CD4-positive, alpha-beta T cell treated with Interleukin-12 subunit alpha and Interleukin-12 subunit beta, for 1 hour (primary cell): ENCODE measurements at places on chromosomes 12 and 14.

DNA sequence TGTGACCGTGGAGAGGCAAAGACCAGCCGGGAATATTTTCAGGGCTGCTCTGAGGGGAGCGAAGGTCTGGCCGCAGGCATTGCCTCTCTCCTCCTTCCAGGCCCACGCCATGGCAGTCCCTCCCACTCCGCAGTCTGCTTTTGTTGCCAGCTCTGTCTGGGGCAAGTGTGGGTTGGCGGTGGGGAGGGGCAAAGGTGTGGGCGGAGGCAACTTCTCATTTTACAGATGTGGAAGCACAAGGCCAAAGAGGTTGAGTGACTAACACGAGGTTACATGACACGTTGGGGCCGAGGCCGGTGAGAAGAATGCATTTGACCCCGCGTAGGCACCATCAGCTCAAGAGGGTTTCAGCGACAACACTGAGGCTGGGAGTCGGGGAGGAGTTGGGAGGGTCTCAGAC lies 6.1 kb upstream of the FAIM2 start:
- DNase-seq = no peak

GRCh38 chr12:90909069-90909770 lies 45.8 kb downstream of the CCER1 start:
- no peak for DNase-seq

DNA sequence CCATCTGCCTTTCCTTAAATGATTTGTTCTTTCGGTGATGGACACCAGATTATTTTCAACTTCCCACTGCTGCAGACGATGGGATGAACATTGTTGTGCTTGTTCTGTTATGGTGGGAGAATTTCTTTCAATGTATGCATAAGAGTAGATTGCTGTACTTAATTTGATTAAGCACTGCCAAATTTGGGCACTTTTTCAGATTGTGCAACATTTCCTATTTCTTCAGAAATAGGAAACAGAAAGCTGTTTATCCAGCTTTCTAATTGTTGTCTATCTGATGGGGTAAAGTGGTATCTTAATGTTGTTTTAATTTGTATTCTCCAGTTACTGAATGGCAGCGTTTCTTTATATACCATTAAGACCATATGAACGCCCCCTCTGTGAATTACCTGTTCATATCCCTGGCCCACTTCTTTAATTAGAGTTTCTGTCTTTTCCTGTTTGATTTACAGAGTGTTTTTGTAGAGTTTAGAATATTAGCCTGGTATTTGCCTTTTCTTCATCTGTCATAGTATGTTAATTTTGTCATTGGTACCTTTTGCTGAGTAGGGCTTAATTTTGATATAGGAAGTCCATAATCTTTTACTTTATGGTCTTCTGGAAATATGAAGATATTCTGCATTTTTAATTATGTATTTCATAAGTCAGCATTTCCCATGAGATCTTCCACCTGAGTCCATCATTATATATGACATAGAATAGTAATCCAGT lies 59.6 kb downstream of the DIP2B start:
- DNase-seq = no peak

DNA sequence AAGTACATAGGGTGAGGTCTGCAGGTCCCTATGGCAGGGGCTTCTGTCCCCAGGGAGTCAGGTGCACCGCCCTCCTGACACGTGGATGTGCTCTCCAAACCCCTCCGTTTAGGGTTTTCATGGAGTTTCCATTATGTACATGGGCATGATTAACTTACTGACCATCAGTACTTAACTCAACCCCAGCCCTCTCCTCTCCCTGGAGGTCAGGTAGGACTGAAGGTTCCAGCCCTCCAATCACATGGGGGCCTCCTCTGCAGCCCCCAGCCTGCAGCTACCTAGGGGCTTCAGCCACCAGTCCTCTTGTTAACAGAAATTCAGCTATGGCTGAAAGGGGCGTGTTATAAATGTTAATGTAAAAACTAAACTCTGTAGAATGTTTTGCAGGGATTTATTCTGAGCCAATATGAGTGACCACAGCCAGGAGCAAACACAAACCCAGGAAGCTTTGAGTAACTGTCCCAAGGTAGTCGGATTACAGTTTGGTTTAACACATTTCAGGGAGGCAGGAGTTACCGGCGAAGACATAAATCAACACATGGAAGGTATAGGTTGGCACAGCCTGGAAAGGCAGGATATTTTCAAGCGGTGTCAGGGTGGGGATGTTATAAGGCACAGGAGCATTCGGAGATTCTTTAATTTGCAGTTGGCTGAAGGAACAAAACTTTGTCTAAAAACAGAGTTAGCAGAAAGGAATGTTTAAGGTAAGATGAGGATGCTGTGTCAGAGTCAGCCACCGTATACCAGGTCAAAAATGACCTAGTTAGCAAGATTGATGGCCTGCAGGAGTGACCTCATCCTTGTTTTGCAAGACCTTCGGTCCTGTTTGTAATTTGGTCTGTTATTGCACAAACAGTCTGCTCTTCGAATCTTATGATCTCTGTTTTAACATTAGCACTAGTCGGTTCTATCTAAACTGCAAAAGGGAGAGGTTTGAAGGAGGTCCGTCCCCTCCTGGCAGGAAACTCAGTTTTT lies 75.2 kb downstream of the TNFAIP2 start:
- no peak for DNase-seq

- DNase-seq = no peak
Observed at GRCh38 chr14:34496007-34496678, 34.1 kb upstream of the SPTSSA start.

DNA sequence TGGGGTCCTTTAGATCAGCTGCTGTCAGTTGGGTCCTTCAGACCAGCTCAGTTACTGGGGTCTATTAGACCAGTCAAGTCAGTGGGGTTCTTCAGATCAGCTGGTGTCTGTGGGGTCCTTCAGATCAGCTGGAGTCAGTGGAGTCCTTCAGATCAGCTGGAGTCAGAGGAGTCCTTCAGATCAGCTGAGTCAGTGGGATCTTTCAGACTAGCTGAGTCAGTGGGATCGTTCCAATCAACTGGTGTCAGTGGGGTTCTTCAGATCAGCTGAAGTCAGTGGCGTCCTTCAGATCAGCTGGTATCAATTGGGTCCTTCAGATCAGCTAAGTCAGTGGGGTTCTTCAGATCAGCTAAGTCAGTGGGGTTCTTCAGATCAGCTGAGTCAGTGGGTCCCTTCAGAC lies 14.7 kb upstream of the LPCAT3 start:
- DNase-seq = no peak

DNA sequence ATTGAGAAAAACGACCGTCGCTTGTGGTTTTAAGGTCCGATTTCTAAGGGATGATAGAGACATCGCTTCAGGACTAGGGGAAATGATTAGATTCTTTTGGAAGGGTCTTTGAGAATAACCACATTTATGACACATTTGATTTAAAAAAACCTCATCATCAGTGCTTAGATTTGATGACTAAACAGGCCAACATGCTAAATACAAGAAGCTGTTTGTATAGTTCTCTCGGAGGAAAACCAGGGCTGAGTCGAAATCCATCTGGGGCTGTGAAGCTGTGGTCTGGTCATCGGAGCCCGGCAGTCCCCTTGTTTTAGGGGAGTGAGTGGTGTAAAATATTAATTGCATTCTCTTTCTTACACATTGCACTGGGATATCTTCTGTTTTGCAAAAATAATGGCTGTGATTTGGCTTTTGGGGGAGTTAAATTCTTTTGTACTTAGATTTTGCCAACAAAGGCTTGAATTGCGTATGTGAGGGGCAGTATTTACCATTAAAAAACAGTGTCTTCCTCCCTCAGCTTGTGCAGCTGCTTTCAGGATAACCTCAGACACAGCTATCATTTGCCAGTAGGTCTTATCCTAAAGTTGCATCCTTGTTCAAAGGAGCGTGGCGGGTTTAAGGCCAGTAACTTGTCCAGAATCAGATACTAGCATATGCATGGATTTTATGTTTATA lies 550 bp downstream of the GNG2 start:
- no peak for DNase-seq

DNA sequence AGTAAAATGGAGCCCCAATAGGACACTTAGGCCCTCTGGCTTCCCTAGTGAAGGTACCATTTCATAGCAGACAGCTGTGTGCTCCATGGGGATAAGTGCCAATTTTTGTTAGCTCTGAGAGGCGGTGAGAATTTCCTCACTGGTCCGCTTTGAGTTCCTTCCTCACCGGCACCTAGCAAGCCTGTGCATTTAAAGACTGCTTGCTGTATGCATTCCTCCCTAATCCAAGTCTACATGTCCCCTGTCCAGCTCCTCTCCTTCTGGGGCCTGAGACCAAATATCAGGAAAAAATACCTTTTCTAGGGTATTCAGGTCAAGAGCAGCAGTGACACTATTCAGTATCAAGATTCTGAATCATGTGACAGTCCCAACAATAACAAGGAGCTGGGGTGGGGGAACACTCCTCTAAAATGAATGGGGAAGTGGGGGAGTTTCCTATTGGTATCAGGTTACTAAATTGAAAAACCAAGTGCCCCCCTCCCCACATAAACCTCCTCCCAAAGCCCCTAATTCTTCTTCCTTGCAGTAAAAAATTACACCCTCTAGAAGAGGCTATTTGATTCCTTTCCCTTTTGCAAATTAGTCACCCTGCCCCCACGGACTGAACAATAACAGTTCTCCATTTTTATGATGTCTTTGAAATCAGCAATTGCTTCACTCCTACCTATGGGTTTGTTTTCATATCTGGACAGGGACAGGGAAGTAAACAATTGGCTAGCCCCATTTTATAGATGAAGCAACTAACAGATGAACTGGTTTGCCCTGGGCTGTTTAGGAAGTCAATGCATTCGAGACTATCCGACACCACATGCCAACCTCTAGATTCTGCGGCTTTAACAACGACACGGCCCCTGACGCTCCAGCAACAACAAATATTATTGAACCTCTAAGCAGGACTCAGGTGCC lies 28.9 kb downstream of the BCL11B start:
- peak; percentile 68 for DNase-seq
